ENCODE measurements at places on chromosomes 3 and 15.

GRCh38 chr3:139676632-139677387 lies 962 bp downstream of the NMNAT3 start:
- no peak for DNase-seq

GRCh38 chr3:155428563-155428962 lies 135.1 kb upstream of the STRIT1 start:
- DNase-seq: no peak

- DNase-seq: no peak
Measured at GRCh38 chr15:92393071-92393979, at the start of gene ST8SIA2. TSS of gene ST8SIA2 (plus strand) at chr15:92393881. CDS start at chr15:92394065, 184 bp downstream.

DNA sequence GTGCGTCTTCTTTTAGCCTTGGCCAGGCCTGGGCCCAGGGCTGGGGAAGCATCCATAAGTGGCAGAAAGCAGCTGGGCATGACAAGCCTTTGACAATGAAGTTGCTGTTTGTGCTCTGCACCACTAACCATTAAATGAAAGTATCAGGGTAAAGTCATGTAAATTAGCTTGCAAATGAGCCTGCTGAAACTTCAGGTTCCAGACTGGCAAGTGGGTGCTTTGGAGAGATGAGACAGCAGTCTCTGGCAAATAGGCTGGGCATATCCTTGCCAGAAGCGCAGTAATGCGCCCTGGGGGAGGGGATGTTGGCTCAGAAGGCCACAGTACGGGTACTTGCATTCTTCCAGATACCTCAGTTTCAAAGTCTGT lies 40.7 kb downstream of the RAB6B start:
- DNase-seq: no peak

GRCh38 chr15:55526559-55527036 lies 18.6 kb upstream of the DNAAF4 start:
- DNase-seq: no peak

- DNase-seq: no peak
Measured at GRCh38 chr3:80152692-80153091, 384.9 kb upstream of the ROBO1 start.

DNA sequence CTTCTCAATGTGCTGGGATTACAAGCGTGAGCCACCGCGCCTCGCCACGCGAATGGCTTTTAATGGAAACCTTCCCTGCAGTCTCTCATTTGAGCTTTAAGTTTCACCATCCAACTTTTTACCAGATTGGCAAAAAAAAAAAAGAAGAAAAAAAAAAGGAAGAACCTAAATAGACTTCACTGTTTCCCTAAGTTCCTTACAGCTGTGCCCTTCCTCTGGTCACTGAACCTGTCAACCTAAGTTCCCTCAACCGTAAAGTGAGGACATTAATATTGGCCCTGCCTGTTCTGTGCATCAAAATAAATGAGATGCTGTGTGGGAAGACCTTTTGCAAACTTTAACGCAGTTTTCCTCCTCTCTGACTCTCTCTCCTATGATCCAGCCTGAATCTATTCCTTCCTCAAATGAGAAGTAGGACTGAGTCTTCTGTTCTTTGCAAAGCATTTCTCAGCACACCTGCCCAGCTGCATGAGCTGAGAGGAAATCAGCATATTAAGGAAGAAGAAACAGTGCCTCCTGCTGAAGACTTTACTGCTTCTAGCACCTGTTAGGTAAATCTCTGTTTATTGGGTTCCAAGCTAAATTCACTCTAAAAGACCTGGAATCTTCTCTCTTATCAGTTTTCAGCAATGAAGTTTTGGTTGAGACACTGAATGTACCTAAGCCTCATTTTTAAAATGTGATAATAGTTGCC lies 99.6 kb upstream of the ETV5 start:
- DNase-seq: no peak

DNA sequence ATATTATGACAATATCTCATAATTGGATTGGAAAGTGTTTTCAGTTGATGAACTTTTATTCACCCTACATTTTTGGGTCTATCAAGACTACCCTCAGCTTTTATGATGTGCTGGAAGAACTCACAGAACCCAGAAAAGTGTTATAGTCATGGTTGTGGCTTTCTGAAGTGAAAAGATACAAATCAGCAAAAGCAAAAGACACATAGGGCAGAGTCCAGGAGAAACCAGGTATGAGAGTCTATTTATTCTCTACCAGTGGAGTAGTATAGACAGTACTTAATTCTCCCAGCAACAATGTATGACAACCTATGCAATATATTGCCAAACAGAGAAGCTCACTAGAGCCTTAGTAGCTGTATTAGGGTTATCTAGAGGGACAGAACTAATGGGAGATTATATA lies 280.4 kb upstream of the TTC14 start:
- no peak for DNase-seq

DNA sequence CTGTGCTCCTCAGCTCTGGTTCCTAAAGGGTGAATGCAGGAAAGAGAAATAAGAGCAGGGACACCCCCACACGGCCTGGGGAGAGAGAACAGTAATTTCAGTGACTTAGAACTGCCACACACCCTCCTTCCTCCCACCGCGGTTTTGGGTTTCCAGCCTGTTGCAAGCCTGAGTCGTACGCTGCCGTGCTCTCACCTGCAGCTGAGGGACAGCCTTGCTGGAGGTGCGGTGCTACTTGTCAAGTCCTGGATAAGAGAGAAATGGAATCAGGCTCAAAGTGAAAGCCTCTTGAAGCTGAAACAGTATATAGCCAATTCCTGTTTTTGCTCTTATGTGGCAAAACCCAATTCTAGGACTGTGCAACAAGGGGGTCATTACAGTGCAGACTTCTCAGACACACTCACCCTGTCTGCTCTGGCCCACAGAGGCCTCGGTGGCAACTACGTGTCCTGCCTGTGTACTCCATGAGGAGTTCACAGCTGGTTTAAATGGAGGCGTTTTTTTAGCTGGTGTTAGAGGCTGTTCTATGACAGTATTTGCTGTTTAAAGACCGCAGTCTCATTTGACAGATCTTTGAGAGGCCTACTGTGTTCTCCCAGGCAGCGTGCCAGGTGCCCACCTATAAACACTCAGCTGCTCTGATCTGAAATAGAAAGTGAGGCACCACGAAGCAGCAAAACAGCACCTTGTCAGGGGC lies 42.9 kb downstream of the TBC1D2B start:
- no peak for DNase-seq

DNA sequence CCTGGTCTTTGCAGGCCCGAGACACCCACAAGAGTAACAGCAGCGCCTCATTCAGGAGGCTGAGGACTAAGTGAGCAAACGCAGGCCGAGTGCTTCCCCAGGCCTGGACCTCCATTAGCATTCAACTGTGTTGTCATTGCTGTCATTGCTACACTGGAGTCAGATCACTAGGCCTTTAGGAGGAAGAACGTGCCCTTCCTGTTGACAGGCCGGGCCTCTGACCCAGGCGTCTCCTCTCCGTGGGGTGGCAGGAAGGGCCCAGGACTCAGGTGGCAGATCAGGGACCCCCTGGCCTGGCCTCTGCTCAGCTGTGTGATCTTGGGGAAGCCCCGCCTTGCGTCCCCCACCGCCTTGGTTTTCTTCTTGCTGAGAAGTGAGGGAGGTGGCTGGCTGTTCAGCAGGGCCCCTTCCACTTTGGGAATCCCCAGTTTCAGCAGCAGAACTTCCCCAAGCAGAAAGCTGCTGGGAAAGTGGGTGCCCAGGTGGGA lies 19.1 kb downstream of the ZDHHC19 start:
- DNase-seq: no peak

DNA sequence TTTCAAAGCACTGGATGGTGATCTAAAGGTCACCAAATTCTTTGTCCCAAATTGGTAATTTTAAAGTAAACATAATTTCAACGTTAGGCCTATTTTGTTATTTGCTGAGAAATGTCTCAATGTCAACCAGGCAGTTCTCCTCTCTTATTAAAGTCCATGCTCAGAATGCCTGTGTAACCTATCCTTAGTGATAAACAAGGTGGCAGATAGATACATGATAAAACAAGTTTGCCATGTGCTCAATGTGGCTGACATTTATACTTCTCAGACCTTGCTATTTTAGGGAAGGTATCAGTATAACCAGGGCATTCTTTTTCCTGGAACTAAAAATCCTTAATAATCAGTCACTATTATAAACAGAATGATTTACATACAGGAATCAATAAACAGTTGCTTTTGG lies 8.5 kb downstream of the MBNL1 start:
- no peak for DNase-seq

DNA sequence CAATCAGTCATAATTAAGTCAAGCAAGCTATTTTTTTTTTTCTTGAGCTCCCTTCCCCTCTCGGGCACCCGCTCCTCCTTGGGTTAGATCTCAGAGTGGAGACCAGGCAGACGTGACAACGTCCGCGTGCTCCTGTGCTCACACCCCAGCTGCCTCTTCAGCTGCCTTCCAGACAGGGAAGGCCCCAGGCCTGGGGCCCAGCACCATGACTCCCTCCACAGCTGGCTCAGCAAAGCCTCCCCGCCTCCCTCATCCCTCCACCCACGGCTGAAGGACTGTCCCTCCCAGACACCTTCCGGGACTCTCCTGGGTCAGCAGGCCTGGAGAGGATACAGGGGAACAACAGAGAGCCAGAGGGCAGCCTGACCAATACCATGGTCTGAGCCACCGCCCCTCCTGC lies 87.9 kb upstream of the LINGO1 start:
- DNase-seq: no peak

Measured in mucosa of gallbladder (tissue), 1 donor.